Small intestine (tissue), 16 donors: ENCODE measurements at places on chromosomes 11 and 22. TPM values are rescaled to one million over a fixed set of nuclear protein-coding genes. Genes with fewer than 3 reads are reported as not detected.
A peak's percentile ranks its signal among the peaks of the same experiment; 100 is the strongest.

- no peak for DNase-seq
Observed at GRCh38 chr11:86576946-86577624, 95.3 kb downstream of the ME3 start.

Gene LTBP3
- polyA plus RNA-seq: 6.5 TPM

GRCh38 chr11:132158091-132158490, 787.7 kb downstream of the NTM start:
- peak; percentile 9 for DNase-seq

GRCh38 chr11:72642043-72642883, 32.0 kb downstream of the PDE2A start:
- DNase-seq: peak; percentile 46

GRCh38 chr22:35538801-35539321, 1.8 kb upstream of the RASD2 start:
- peak; percentile 36 for DNase-seq

Gene POLR2F
- polyA plus RNA-seq: 102 TPM

Gene RTN4R
- polyA plus RNA-seq: 4.3 TPM

GRCh38 chr11:11884774-11885481, 43.2 kb downstream of the USP47 start:
- no peak for DNase-seq

DNA sequence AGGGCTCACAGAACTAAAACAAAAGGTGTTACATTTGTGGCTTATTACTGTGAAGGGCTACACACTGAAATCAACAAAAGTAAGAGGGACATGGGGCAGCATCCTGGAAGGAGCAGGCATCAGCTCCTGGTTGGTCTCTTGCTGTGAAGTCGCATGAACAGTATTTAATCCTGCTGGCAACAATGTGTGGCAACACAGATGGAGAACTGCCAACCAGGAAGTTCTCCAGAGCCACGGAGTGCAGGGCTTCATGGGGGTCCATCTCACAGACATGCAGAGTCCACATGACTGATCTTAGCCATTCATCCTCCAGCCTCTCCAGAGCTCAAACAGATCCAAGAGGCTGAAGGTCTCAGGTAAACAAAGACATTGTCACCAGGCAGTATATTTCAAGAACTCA, 32.8 kb upstream of the FGF3 start:
- no peak for DNase-seq

Gene OPCML
- polyA plus RNA-seq: not detected

DNA sequence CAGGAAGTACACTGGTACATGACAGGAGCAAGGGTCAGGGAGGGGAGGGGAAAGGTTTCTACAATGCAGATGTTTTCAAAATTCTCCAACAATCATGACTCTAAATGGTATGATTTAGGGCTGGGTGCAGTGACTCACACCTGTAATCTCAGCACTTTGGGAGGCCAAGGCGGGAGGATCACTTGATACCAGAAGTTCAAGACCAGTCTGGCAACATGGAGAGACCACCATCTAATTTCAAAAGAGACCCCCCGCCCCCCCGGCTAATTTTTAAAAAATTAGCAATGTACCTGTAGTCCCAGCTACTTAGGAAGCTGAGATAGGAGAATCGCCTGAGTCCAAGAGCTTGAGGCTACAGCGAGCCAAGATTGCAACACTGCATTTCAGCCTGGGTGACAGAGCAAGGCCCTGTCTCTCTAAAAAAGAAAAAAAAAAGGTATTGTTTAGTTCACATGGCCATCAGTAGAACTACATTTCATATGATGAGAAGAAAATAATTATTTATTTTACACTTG, 15.9 kb upstream of the OLFML1 start:
- DNase-seq: no peak

- DNase-seq: no peak
Observed at GRCh38 chr22:31103899-31104694, 3.3 kb downstream of the SELENOM start.

DNA sequence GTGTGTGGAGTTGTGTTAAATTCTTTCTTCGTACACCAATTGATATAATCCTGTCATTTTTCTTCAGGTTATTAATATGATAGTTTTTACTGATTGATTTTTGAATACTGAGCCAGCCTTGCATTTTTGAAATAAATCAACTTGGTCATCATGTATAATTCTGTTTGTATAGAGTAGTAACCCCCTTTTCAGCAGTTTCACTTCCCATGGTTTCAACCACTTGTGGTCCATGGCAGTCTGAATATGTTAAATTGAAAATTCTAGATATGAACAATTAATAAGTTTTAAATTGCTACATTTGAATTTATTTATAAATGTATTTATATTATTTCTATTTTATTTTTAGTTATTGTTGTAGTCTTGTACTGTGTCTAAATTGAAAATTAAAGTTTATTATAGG, 32.6 kb downstream of the MS4A6A start:
- no peak for DNase-seq

- DNase-seq: no peak
Observed at GRCh38 chr11:17855531-17856290, 121.1 kb downstream of the KCNC1 start.

DNA sequence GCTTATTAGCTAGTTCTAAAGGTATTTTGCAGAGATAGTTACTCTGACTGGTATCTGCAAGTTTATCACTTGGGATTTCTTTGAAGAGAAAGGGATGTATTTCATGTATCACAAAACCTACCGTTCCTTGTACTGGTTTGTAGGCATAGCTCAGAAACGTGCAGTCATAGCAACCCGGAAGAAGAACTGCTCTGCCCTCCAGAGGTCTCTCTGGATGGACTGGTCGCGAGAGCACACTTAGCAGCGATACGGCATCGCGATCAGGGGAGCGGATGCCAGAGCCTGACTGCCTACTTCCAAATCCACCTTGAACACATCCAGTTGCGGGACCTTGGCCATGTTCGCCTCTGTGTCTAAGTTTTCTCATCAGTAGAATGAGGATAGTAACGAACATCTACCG, 143.3 kb downstream of the WNT7B start:
- DNase-seq: no peak

DNA sequence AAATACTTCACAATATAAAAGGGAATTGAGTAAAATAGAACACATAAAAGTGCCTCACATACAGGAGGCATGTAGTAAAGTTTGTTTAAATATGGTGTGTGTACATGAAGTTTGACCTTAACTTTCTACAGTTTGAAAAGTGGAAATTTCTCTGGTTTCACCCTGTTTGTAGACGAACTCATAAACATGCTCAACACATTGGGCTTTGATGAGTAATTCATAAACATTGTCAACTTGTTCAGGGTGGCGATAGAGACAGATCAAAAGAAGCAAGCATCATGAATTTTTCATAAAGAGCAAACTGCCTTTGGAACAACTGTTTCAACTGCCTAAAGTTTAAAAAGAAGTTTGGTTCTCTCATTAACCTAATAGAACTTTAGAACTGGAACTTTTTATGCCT, 9.1 kb downstream of the SLN start:
- no peak for DNase-seq
